Melanocyte of skin (primary cell): ENCODE measurements at places on chromosomes 7 and 10. TPM values are rescaled to one million over a fixed set of nuclear protein-coding genes. Genes with fewer than 3 reads are reported as not detected.

Gene TMEM140
- total RNA-seq: 32.7 and 69.5 TPM in 2 replicates

Gene METTL27
- total RNA-seq: 1.1 TPM in 1 of 2 replicates, not detected in the other

Gene CALHM3
- not detected in 2 replicates for total RNA-seq

Gene MOSPD3
- 7.2 and 11.6 TPM in 2 replicates for total RNA-seq

Gene SPOCK2
- total RNA-seq: 0.33 and 0.77 TPM in 2 replicates

Gene COG5
- total RNA-seq: 18.3 and 37.3 TPM in 2 replicates

Gene MYH16
- total RNA-seq: under 0.01 TPM in 1 of 2 replicates, not detected in the other
